NCI-H345 (cell line): ENCODE measurements at places on chromosomes 1 and 21.
A peak's percentile ranks its signal among the peaks of the same experiment; 100 is the strongest.

DNA sequence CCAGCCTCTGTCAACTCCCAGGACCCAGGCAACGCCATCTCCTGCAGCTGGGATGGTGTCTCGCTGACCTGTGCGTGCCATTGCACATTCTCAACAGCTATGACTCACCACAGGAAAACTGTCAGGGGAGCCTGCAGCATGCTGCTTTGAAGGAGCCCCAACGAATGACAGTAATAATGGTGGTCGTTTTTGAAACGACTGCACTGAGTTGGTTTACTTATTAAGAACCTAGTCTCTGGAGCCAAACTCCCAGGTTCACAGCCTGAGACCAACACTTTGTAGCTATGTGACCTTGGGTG lies 21.6 kb downstream of the TCEA3 start:
- DNase-seq, result no peak

DNA sequence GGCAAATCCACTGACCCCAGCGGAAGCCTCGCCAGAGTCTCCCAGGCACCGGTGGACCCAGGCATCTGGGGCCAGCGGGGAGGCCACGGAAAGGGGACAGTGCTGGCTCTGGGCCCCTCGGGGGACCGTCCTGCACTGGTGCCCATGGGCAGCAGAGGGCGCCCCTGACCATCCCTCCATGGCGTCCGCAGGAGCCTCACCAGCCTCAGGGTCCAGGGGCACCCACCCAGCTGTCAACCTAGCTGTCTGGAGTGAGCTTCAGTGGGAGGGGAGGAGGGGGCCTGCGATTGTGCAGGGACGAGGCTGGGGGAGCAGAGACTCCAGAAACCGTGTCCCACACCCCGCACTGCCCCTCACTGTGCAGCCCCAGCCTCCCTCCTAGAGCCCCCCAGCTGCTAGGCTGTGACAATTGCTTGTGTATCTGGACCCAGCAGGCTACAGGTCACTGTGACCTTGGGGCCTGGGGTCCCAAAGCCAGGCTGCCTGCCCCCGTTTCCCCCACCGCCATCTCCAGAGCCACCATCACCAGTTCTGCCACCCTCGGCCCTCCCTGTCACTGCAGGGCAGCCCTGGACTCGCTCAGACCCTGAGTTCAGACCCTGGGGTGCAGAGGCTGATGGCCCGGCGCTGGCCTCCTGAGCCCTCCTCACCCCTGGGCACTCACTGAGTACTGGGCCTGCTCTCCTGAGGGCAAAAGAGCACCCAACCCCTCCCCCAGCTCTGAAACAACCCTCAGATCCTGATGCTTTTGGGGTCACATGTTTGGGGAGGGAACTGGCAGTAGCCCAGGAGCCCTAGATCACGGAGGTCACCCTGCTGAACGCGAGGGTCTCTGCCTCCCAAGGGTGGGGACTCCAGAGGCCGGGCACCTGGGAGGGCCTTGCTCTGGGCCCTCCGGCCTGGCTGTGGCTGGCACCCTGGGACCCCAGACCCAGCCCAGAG lies 10.6 kb upstream of the COL6A1 start:
- peak; percentile 39 for DNase-seq

- DNase-seq, result no peak
These were observed 161.1 kb upstream of the IRF2BP2 start for GRCh38 chr1:234770924-234771540.

DNA sequence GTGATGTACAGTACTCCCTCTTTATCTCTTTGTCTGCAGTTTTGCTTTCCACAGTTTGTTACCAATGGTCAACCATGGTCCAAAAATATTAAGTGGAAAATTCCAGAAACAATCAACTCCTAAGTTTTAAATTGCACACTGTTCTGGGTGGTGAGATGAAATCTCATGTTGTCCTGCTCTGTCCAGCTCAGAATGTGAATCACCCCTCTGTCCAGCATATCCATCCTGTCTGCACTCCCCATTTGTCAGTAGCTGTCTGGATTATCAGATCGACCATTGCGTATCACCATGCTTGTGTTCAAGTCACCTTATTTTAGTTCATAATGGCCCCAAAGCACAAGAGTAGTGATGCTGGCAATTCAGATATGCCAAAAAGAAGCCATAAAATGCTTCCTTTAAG lies 118.2 kb upstream of the PDE4B start:
- no peak for DNase-seq

DNA sequence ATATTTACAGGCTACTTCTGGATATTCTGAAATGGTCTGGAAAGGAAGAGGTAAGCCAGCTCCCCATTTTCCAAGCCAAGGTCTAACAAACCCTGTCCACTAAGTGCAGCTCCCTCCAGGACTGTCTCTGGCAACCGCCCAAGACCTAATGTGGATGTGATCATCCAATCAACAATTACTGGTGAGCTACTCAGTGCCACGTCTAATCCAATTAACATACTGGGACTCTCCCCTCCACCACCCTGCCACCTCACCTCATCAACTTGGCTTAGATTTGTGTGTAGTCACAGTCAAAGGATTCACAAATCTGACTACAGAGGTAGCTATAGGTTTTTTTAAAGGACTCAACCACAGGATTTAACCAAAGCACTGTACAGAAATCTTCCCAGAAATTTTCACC lies 25.4 kb upstream of the S100A7 start:
- DNase-seq, result peak; percentile 94

GRCh38 chr21:22536509-22536908 lies 1538.3 kb downstream of the NCAM2 start:
- no peak for DNase-seq

GRCh38 chr1:12496154-12496961 lies 121.7 kb downstream of the DHRS3 start:
- no peak for DNase-seq

DNA sequence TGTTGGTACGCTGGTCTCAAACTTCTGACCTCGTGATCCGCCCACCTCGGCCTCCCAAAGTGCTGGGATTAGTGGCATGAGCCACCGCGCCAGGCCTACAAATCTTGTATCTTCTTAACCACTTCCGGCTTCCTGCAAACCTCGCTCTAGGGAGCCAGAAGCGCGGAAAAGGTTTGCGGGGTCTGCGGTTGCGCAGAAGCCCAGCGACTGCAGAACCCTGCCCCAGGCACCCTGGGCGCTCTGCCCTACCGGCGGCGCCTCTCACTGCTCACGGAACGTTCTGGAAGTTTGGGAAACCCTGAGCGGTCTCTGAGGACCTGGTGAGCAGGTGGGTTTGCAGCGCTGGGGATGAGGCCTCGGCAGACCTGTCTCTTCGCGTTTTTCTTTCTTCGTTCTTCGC lies at the start of gene C1orf146:
TSS of gene C1orf146 (plus strand) at position 195 of the 400 bp plus-strand sequence. CDS start 13,506 bp downstream, outside the sequence.
- DNase-seq, result no peak

DNA sequence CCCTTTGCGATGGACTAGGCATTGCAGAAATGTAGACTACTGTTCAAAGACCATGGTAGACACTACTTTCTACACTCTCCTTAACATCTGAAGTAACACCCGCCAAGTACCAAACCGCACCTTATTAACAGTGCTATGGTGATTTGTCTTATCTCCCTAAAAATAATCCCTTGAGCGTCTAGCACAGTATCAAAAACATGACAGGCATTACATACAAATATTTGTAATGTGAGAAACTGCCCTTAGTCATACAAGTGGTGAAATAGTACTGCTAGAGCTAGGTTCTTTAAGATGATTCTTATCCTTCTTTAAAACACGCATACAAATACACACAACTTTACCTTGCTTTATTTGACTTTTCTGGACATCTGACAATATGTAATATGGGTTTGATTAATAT lies 27.2 kb downstream of the PUM1 start:
- DNase-seq, result no peak

- no peak for DNase-seq
These were observed 50.6 kb upstream of the COG2 start for GRCh38 chr1:230591678-230592077.

- no peak for DNase-seq
These were observed 153.2 kb upstream of the HMCN1 start for GRCh38 chr1:185581020-185581419.
